Effector memory CD8-positive, alpha-beta T cell (primary cell): ENCODE measurements at places on chromosomes 13 and 19.

- no peak for DNase-seq
Measured at GRCh38 chr13:28478127-28478526, 16.8 kb downstream of the FLT1 start.

GRCh38 chr13:21872795-21873194 is 201.9 kb downstream of the FGF9 start:
- DNase-seq: no peak

- DNase-seq: no peak
Measured at GRCh38 chr13:113877149-113877990, 13.5 kb upstream of the GAS6 start.

DNA sequence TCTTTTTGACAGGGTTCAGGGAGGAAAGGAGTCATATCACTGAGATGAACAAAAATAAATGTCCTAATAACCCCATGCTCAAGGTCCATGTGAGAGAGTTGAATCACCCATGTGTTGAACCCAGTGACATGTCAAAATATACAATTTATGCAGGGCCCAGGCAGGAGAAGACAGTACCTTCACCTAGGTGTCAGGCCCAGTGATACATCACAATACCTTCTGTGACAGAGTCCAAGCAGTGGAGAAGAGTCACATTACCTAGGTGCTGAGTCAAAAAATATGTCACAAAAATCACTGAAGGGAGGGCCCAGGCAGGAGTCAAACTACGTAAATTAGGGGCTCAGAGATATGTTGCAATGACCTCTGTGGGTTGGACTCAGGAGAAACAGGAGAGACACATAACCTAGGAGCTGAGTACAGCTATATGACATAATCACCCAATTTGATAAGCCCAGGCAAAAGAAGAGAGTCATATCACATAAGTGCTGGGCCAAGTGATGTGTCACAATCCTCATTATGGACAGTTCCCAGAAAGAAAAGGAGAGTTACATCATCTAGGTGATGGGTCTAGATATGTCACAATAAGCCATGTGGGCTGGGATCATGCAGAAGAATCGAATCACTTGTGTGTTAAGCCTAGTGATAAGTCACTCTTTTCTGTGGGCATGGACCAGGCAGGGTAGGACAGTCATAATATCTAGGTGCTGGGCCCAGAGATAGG is 13.8 kb upstream of the ZNF724 start:
- no peak for DNase-seq

GRCh38 chr19:39038098-39038497 is 5.7 kb upstream of the FBXO27 start:
- no peak for DNase-seq

DNA sequence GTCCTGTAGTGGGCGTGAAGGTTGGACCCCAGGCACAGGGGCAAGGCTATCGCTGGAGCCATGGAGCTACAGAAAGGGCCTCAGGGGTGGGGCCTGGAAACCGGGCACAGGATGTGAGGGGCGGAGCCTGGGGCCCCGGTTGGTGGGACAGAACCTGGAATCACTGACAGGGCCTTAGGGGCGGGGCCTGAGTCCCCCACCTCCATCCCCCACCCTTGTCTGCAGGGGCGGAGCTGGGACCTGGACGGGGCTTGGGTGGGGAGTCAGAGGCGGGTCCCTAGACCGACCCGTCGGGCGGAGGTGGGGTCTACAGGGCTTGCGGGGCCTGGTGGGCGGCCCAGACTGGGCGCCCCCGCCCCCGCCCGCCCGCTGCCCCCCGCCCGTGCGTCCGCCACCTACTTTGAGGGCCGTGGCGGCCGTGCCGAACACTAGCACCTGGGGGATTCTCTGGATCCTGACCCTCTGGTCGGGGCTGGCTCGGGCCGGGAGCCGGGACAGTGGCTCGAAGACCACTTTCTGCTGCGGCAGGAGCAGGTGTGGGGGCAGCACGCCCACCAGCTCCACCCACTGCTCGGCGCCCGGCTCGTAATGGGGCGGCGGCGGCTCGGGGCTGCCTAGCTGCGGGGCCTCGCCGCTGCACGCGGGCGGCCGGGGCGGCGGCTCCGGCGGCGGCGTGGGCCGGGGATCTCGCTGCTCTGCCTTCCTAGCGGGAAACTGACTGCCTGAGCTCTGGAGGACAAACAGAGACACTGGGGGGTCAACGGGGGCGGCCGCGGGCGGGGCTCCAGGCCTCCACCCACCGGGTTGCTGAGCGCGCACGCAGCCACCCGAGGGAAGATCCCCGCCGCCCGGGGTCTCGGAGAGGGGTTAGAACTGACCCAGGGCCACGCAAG is 26.3 kb downstream of the DCAF15 start:
- DNase-seq: no peak

- DNase-seq: no peak
Measured at GRCh38 chr13:99388334-99388923, 81.2 kb upstream of the GPR183 start.
